ENCODE measurements at places on chromosomes 2 and 18.
A peak's percentile ranks its signal among the peaks of the same experiment; 100 is the strongest.

- no peak for DNase-seq
Measured at GRCh38 chr2:232129483-232129882, 168.0 kb downstream of the DIS3L2 start.

DNA sequence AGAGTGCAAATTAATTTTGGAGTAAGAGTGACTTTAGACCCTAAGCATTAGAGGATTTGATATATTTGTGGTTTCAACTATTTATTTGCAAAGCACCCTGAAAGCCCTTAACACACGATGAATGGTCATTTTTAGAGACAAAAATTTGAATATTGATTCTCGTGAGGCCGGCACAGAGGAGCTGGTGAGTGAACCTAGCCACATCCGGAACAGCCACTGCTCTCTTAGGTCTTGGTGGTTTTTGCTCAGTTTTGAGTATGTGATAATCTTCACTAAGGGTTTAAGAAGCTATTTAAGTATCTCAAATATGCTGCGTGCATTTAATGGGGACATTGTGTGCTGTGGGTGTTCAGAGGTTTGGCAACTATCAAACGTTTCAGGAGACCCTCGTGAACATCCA is 204.8 kb downstream of the TSN start:
- DNase-seq, result no peak

DNA sequence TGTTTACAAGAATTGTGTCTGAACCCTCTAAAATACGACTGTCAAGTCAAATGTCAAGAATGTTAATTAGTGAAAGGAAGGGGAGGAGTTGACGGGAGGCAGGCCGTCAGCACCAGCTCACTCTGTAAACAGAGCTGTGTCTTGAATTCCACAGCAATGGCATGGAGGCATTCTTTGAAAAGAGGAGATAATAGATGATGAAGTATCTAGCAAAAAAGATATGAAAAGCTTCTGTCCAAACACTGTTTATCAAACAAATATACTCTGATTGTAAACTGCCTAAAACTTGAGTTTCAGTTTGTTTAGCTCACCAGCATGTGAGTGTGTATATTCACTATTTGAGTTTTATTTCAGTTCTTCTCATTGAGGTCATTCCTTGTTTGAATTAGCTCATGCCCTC is 94.7 kb upstream of the CDC42EP3 start:
- DNase-seq, result no peak

DNA sequence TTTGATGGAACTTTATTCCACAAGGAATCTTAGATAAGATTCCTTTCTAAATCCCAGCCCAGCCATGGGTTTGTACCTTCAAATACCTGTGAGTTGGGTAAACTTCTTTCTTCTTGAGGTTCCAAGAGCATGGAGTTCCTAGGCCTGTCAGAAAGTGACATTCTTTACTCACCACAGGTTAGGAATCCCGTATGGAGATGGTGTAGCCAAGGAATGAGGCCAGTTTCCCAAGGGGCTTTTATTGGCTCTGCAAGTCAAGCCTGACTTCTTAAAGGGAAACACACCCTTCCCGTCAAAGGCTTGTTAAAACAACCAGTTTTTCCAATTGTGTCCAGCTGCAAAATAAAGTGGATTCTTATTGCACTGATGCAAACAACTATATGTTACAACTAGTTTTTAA is 45.8 kb downstream of the STK17B start:
- no peak for DNase-seq

GRCh38 chr2:65227020-65227455 is 593 bp upstream of the ACTR2 start:
- DNase-seq, result peak; percentile 65

DNA sequence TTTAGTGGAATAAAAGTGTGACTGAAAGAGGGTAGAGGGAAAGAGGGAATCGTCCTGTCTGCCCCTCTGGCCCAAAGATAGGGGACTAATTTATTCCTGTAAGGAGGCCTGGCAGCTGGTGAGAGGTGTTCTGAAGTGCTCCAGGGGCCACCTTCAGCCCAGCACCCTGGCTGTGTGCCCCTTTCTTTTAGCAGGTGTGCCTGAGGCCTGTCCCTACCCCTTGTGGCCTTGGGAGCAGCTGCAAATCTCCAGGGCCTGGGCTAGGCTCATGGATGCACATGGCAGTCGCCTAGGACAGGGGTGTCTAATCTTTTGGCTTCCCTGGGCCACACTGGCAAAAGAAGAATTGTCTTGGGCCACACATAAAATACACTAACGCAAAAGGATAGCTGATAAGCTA is 37.3 kb downstream of the FHOD3 start:
- DNase-seq, result no peak

- no peak for DNase-seq
Measured at GRCh38 chr2:109702250-109702985, 88.3 kb downstream of the SOWAHC start.

DNA sequence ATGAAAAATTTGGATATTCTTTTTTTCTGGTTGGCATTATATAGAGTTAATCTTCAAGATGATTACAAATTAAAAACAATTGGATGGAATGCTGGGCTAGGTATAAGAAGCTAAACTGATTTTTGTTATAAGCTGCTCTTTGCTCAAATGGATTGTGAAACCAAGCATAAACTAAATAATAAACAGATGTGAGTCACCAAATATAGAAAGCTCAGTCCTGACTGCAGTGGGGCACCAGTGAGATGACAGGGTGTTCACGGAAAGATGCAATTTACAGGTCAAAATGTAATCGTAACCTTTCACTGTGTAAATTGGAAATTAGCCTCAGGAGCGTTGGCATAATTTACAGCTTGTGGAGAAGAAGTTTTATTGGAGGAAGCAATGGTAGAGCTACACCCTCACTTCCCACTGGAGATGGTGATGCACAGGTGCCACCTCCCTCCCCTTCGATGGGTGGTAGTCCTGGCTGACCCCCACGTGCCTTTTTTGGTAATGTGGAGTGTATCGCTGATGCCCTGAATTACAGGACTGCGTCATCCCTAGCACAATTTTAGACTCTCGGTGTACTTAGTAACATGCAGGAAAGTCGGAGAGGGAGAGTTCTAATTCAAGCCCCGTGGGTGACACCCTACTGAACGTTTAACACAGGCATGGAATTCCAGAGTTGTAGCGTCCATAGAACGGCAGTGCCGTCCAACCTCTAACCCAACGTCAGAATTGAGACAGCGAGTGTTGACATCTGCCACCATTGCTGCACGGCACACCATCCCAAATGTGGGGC is 73.9 kb upstream of the NFATC1 start:
- no peak for DNase-seq

- DNase-seq, result no peak
Measured at GRCh38 chr2:406876-407275, 119.0 kb upstream of the ALKAL2 start.

- DNase-seq, result no peak
Measured at GRCh38 chr2:160288324-160288723, 88.3 kb upstream of the ITGB6 start.

- peak; percentile 20 for DNase-seq
Measured at GRCh38 chr2:222656526-222657446, 894 bp upstream of the FARSB start.

DNA sequence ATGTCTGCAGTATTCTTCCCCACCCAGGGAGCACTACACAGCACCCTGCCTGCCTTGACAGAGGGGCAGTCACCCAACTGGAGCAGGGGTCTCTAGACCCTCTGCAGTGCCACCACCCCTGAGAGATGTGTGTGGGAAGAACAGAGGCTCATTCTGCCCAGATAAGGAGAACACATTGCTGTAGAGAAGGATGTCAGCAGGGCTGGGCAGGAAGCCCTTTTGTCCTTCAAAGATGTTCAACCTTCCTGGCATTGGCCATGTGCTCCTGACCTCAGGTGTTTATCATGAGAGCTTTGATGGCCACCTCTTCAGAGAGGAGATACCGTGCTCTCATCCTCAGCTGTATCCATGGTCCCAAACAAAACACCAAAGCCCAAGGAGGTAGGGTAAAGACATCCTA is 4.6 kb upstream of the TEX51 start:
- no peak for DNase-seq

DNA sequence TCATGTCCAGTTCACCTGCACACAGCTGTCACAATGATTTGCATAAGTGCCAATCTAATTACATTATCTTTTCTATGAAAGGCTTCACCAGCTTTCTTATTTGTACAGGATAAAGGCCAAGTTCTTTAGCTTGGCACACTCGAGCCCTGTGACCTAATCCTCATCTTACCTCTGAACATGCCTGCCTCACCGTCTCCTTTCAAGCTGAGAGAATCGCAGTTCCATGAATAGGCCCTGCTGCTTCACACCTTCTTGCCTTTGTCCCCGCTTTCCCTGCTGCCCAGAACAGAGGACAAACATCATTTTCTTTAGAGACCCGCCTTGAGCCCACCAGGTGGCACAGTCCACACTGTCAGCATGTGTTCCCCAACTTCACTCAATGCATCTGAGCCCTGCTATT is 1094.7 kb downstream of the BCL11A start:
- DNase-seq, result peak; percentile 16

- DNase-seq, result no peak
Measured at GRCh38 chr2:26615336-26615859, 25.8 kb downstream of the CIB4 start.

DNA sequence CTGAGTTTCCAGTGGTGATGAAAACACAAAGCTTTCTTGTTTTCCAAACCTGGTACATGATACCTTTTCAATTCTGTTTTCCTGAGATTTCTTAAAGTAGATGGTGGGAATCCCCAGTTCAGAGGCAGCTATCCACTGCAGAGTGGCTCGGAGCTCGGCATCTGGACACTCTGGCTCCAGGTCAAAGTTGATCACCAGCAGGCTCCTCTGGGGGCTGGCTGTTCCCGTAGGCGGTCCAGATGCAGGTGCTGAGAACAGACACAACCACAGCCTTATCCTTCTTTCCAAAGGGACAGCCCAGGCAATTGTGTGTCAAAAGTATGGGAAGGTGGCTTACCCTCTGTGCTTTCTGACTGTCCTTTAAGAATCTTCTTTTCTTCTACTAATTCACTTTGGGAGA is 119.5 kb downstream of the DAW1 start:
- no peak for DNase-seq

- DNase-seq, result peak; percentile 15
Measured at GRCh38 chr2:226600184-226600583, 199.4 kb downstream of the IRS1 start.

DNA sequence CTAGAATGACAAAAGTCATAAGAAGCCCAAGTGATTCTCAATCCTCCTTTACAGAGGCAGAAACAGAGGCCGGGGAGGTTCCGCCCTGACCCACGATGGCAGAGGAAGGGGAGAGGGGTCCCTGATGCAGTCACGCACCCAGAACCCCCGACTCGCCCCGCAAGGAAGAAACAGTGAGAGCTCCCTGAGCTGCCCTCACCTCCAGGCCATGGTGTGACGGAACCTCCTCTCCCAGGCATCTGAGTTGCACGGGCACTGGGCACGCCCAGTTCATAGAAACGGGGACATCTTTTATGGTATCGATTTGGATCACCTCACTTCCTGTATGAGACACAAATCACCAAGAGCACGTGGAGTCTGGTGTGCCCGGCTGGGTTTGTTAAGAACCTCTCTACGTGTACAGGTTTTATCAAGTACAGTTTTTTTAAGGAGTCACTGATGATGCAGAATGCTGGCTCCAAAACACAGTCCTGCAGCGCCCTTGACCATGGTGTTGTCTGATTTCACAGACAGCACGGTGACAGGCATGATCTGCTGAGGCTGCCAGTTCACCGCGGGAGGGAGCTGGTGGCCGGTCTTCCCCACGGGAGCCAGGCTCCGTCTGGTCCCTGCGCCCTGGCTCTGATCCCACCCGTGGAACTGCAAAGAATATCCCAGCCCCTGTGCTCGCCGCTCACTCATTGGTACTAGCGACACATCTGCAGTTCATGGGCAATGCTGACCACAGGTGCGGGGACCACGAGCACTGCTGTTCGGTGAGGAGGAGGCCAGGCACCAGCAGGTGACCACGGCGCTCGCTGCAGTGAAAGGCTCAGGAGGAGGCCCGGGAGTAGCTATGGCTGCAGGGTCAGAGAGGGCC is 35.6 kb downstream of the PXDN start:
- no peak for DNase-seq

DNA sequence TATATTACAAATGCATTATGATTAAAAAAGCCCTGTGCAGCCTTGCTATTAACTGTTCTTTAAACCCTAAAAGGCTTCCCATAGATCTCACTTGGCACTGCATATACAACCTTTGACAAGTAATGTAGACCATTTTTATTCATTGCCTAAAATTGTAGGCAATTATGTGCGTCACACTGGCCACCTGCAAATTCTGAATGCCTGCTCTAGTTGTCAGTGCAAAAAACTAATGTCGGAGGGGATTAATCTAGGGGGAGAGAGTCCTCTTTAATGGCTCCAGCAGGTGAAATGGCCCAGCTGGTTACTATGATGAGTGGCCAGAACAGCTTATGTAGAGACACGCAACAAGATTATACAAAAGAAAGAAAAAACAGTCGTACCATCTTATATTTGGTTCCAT is 123.2 kb downstream of the OLA1 start:
- DNase-seq, result no peak

DNA sequence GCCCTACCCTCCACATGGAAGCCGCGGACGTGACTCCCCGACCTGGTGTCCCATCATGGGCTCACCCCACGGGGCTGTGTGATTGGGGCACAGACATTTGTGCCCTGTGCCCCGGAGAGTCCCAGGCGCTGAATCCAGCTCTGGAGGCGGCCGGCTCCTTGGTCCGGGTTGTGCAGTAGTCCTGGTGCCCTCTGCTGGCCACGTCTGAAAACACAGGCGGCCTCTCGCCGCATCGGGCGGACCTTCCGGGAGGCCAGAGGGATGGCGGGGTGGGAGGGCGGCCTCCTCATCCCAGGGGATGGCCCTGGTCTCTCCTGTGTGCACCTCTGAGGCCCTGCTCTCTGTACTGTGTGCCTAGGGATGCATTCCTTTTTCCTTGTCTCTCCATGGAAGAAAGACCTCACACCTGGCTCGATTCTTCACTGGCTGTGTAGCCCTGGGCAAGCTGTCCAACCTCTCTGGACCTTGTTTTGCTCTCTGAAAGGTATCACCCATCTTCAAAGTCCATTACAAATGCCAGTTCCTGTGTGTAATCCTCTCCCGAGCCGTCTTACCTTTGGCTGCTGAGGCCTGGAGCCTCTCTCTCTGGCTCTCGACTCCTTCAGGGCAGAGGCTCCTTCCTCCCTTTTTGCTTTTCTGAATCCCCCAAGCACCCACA is 27.6 kb downstream of the CELF4 start:
- DNase-seq, result peak; percentile 53

- no peak for DNase-seq
Measured at GRCh38 chr2:236562434-236562833, 7.2 kb upstream of the ACKR3 start.

- peak; percentile 94 for DNase-seq
Measured at GRCh38 chr2:11155381-11156035, at the start of gene SLC66A3. Gene SLC66A3, plus strand, starts transcription at chr2:11155467. Its CDS starts 80 bp downstream, at chr2:11155547.

- DNase-seq, result no peak
Measured at GRCh38 chr2:212770240-212770639, 231.6 kb upstream of the ERBB4 start.

Measured in NB4 (cell line).